ENCODE measurements at places on chromosomes 16 and 17.

DNA sequence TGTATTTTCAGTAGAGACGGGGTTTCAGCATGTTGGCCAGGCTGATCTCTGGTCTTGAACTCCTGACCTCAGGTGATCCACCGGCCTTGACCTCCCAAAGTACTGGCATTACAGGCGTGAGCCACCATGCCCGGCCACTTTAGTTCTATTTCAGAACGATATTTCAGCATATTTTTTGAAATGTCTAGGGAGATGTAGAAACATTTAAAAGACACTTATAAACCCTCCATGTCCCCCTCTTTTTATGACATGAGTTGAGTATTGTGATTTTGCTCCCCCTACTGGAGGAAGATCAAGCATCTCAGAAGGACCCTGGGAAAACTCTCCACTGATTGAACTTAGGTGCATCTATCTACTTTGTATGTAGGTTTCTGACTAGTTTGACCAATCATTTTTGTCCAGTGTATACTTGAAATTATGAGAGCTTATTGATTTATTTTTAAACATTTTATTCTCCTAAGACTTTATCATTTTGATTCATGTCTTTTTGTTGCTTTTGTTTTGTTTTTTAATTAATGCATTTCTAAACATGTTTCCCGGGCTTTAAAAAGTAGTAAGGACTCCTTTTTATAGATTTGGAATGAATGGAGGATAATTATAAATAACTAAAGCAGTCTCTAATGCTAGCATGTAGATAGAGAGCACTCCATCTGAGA lies 105.1 kb downstream of the CHD9 start:
- no peak for DNase-seq

- DNase-seq = no peak
Observed at GRCh38 chr17:80922580-80923160, 69.0 kb upstream of the CHMP6 start.

DNA sequence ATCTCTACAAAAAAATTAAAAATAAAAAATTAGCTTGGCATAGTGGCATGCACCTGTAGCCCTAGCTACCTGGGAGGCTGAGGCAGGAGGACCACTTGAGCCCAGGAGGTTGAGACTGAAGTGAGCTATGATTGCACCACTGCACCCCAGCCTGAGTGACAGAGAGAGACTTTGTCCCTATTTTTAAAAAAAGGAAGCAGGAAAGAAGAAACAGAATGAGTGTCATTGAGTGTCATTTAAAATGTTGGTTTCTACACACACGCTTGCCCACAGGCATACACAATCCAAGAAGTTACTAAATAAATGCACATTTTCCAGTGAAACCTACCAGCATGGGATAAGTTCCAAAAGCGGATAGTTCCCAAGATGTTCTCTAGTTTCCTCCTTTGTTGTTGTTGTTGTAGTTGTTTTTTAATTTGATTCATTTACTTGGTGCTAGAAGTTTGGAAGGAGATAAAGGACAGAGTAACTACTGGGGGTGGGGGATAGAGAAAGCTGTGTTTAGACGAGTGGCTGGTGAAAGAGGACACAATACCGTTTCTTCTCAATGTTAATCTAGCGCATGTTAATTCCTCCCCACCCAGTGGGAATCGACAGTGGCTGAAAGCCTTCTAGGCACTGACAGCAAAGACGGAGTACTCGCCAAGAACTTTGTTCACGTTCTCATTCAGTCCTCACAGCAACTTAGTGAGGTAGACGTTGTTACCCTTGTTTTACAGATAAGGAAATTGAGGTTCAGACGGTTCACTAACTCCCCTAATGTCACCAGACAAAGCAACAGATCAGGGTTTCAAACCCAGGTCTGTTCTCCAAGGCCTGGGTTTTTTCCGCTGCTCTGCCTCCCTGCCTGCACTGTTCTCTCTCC lies 17.3 kb downstream of the MRPS23 start:
- no peak for DNase-seq

DNA sequence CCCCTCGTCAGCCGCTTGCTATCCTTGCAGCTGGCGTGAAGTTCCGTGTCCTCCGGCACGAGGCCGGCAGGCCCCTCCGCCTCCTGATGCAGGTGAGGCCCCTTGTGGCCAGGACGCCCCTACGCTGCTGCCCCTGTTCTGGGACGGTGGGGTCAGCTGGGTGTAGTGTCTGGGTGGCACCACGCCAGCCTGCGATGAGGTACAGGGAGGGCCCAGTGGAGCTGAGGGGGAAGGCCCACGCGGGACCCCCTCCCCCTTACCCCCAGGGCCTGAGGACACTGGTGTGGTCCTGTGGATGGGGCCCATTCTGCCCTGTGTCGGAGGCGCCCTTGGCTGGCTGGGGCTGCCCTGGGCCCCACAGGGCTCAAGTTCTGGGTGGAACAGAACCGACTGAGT lies 7.7 kb upstream of the RAB40C start:
- DNase-seq = no peak

GRCh38 chr17:70215656-70216055 lies 46.3 kb downstream of the KCNJ2 start:
- DNase-seq = no peak

GRCh38 chr16:61998460-61998859 lies 37.8 kb downstream of the CDH8 start:
- no peak for DNase-seq

GRCh38 chr16:3906363-3906762 lies 25.9 kb upstream of the CREBBP start:
- DNase-seq = no peak

- DNase-seq = no peak
Observed at GRCh38 chr16:80804056-80804525, 307 bp downstream of the CDYL2 start.

GRCh38 chr16:48157302-48157701 lies 1.5 kb upstream of the ABCC12 start:
- DNase-seq = no peak

DNA sequence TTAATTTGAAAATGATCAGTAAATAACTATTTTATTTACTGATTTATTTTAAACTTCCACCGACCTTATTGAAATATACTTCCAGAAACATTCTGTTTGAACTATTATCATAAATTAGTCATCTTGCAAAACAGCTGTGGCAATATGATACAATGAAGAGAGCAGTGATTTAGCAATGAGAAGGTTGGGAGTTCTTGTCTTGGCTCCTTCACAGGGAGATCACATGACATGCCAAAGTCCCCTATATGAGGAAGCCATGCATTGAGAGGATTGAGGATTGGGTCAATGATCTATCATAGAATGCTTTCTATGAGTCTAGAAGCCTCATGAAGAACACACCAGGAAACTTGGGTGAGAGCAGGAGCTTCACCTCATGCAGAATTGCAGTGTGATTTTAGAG lies 222.7 kb downstream of the LGALS9B start:
- no peak for DNase-seq

DNA sequence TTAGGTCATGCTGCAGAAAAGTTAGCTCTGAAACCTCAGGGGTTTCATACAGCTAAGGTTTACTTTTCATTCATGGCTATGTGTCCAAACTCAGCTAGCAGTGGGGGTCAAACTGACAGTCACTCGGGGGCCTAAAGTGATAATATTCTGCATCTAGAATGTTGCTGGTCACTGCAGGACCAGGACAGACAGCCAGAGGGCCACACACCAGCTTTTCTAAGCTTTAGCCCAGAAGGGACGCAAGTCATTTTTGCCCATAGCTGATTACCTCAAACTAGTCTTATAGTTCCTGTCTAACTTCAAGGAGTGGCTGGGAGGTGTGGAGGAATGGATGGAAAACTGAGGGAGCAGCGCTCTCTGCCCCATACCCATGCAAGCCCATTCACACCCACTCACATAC lies 163.0 kb upstream of the NLRP1 start:
- DNase-seq = no peak

DNA sequence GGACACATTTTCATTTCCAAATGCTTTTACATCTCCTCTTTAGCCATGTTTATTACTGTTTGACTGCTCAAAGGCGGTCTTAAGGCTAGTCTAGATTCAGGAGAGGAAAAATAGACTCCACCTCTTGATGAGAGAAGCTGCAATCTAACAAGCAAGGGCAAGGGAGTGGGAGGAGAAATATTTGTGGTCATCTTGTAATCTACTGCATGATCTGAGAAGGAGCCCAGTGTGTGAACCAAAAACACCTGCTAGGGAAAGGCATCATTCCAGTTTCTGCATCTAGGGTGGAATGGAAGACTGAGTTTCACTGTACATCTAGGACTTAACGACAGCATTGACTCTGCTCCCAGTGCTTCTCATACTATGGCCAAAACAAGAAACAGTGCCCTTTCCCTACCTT lies 232.2 kb upstream of the HS3ST3A1 start:
- no peak for DNase-seq

DNA sequence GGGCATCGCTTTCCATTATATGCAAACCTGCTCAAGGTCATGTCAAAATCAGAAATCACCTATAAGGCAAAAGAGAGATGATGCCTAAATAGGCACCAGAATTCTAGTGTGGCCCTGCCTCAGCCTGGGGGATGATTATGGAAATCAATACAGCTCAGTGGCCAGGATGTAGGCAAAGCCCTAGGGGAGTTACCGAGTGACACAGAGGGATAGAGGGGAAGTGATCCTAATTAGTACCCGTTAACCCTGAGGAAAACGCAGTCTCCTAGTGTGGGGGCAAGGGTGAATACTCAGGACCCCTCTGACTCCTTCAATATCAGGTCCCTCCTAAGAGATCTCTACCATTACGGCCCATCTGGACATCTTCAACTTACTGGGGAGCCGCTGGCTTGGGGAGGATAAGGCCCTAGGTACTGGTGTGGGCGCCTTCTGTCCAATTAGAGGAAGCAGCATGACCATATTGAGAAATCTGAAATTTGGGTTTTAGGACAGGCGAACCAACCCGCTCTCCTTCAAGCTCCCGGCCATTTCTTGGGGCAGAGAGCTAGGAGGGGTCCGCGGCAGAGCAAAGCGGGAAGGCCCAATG lies 725 bp downstream of the NT5C3B start:
- no peak for DNase-seq

GRCh38 chr16:11234884-11235702 lies 20.9 kb downstream of the SOCS1 start:
- DNase-seq = no peak

- DNase-seq = no peak
Observed at GRCh38 chr16:57430955-57431354, 16.2 kb downstream of the CIAPIN1 start.

- DNase-seq = no peak
Observed at GRCh38 chr16:24851700-24852099, 5.9 kb downstream of the SLC5A11 start.

- DNase-seq = no peak
Observed at GRCh38 chr17:46916623-46917022, 6.3 kb upstream of the GOSR2 start.

GRCh38 chr17:20095336-20096080 lies 86.3 kb downstream of the SPECC1 start:
- no peak for DNase-seq

GRCh38 chr16:4663777-4664465 lies 29.4 kb upstream of the NUDT16L1 start:
- DNase-seq = no peak

DNA sequence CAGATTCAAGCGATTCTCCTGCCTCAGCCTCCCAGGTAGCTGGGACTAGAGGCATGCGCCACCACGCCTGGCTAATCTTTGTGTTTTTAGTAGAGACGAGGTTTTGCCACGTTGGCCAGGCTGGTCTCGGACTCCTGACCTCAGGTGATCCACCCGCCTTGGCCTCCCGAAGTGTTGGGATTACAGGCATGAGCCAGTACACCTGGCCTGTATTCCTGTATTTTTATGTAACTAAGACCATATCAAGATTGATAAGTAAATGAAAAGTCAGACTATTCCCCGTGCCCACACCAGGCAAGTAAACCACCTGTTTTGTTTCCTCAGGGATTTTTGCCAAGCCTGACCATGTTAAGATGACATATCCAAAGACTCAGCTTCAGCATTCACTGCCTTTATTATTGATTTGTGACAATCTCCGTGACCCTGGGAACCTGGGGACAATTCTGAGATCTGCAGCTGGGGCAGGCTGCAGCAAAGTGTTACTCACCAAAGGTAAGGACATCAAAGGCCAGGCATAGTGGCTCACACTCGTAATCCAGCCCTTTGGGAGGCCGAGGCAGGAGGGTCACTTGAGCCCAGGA lies 5.6 kb downstream of the MRM3 start:
- DNase-seq = no peak

DNA sequence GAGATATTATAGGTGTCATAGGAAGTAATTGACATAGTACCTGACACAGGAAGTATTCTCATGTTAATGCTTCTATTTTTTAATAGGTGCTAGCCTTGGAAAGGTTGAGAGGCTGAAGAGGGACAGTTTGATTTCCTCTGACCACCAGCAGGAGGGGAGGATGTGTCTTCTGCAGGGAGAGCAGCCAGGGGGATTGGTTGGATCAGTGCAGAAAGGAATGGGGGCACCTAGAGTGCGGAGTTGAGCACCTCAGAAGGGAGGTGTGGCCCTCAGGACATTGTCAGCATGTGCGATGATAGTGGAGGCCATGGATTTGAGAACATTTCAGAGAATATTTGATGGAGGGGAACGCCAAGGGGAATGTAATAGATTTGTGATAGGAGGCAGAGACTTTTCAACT lies 23.4 kb downstream of the HAPSTR1 start:
- no peak for DNase-seq

DNA sequence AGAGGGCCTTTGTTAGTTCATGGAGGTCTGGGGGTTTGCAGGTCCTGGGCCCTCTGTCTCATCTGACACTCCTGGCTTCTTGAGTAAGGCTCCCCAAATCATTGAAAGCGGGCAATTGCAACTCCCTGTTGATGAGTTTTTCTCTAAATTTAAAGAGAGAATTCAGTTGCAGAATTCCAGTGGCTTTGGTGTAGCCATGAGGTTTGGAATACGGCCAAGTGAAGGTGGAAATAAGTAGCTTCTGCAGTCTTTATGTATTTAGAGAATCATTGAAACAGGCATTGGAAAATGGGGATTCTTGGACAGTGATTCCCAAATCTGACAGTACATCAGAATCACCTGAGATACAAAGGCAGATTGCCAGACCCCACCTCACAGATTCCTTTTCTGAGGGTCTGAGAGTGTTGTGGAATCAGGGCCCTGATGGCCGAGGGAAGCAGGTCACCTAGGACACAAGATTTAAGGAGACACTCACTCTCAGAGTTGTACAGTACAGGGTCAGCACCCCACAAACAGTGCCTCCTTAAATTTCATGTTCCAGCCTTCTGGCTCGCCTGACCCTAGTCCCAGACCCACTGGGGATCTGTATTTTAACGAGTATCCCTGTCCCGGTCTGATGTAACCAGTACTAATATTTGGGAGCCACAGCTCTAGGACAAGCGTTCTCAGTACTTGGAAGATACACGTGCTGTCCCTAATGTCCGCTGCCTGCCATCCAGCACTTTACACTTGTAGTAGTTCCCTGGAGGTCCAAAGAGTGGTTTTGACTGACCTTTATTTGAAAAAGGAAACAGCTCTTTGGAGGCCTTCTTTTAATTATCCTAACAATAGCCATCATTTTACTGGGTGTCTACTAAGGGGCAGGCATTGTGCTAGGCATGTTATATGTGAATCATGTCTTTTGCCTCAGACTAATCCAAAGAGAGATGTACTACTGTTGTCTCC lies 37.8 kb downstream of the YPEL2 start:
- no peak for DNase-seq

- no peak for DNase-seq
Observed at GRCh38 chr16:12057266-12057665, 80.7 kb downstream of the SNX29 start.
